ENCODE measurements at places on chromosomes 16 and 17.

DNA sequence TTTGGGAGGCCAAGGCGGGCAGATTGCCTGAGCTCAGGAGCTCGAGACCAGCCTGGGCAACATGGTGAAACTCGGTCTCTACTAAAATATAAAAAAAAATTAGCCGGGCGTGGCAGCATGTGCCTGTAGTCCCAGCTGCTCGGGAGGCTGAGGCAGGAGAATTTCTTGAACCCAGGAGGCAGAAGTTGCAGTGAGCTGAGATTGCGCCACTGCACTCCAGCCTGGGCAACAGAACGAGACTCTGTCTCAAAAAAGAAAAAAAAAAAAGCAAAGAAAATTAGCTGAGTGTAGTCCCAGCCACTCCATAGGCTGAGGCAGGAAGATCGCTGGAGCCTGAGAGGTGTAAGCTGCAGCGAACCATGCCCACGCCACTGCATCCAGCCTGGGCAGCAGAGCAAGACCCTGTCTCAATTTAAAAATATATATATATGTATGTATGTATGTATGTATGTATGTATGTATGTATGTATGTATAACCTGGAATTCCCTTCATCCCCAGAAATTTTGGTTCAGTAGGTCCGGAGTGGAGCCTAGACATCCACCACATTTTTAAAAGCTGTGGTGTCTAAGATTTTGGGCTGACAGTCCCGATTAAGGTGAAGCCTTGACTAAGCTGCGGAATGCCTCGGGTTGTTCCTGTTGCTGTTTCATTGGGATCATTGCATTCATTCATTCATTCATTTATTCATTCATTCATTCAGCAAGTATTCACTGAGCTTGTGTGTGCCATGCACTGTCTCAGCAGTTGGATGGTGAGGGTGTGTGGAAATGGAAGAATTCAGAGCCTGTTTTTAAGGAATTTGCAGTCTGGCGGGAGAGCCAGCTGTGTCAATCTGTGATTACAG is 25.9 kb downstream of the TMEM94 start:
- no peak for DNase-seq

DNA sequence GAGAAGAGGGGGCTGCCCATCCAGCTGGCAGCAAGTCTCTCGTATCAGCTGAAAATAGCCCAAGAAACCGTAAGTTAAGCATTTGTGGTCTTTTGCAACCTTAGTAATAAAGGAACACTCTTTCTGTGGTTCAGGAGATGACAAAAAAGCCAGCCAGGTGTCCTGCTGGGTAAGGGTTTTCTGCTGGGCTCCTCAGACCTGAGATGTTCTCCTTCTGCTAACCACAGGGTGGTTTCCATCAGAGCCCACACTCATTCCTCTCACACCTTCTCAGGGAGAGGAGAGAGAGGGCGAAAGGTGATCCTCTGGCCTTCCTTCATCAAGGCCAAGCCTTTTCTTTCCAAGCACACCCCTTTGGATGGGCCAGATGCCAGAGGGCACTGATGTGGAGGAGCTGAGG is 70.7 kb downstream of the TEX14 start:
- DNase-seq, result no peak

GRCh38 chr16:56190677-56191155 is 573 bp upstream of the GNAO1 start:
- DNase-seq, result no peak

DNA sequence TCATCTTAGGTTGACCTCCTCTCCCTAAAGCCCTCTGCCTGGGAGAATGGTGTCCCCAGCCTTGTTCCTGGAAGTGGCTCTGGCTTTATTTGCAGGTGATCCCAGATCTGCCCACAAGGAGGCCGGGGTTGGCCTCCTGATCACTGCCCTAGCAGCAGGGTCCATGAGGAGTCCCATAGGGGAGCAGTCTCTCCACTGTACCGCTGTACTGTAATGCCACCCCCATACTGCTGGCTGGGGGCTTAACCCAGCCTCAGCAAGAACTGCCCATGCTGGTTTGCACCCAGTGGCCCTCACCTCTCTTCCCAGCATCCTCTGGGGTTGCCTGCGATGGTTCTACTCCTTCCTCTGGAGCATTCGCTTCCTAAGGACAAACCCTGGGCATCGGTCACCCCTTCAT is 39.1 kb downstream of the PSME3IP1 start:
- DNase-seq, result peak; percentile 49

DNA sequence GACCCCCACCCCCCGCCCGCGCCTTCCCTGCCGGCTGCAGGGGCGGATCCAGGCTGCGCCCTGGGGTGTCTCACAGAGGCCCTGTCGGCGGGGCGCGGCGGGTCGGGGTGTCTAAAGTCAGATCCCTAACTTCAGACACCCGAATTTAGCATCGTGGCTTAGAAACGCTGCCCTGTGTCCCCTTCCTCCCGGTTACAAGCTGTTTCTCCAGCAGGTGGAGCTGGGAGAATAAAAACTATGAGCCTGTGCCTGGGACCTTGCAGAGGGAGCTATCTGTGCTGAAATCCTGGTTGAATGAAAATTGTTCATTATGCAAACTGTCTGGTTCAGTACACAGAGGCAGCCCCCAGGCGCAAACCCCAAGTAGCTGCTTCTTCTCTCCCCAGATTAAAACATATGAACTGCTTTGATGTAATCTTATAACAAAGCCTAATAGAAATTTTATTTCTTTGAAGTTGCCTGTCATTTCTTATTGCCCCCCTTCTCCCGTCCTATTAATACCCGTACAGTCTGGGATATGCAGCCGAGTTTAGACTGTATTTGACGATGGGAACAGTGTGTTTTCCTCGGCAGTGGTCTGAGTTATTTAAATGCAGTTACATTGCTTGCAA is 79.0 kb downstream of the RPA1 start:
- DNase-seq, result peak; percentile 68

DNA sequence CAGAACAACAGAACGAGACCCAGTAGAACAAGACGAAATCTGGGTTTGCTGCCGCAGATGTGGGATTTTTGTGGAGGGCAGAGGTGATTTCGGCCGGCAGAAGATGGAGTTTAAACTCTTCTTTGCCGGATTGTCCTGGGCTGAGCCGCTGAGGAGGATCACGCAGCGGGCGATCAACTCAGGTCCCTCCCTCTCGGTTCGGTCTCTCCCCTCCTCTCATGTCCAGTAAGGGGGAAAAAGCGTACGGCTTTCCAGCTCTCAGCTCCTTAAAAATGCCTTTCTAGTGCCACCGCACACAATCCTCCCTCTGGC is 2.5 kb downstream of the PHF12 start:
- no peak for DNase-seq

DNA sequence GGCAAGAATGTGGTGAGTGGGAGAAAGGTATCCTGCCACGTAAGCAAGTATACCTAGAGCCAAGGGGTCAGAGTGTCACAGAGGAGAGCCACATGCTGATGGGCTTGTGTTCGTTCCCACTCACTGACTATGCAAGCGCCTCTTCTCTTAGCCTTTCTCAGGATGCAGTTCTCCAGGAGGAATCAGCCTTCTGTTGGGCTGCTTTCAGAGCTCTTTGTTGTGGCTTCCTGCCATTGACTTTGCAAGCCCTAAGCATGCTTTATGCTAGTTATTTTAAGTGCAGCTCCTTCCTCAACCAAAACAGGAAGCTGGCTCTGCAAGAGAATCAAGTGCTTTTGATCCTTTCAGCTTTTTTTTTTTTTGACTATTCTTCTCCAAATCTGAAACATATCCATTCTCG is 66.6 kb downstream of the SIAH1 start:
- DNase-seq, result no peak

DNA sequence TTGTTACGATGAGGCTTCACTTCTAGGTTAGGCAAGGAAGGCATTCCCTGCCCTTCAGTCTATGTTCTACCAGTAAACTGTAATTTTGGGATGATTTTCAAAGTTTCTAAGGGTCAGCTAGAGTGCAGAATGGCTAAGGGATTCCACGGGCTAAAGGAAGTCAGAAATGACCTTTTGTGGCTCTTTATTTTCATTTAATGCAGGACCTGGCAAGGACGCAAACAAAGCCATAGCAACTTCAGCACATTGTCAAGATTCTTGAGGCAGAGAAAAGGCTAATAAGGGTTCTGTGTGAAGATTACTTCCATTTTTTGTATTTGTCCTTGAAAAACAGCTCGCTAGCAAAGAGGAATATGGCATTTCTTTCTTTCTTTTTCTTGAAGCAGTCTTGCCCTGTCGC is 76.6 kb downstream of the STX8 start:
- no peak for DNase-seq

DNA sequence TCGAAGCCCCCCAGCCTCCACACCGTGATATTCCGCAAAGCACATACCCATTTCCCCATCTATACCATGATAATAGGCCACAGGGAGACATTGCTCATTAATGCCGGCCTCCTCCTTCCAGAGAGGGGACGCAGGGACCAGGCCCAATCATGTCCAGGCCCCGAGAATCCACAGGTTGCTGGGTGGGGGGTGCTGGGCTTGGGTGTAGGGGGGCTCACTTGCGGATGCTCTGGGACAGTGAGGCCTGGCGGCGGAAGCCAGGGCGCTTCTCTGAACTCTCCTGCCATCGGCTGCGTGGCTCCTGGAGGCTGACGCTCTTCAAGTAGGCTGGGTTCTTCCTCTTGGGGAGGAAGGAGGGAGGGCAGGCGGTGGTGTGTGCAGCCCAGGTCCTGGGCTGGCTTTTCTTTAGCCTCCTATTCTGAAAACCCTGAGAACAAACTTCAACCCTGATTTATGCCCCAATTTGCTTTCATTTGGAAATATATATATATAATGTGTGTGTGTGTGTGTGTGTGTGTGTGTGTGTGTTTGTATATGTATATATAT is 12.2 kb downstream of the AANAT start:
- no peak for DNase-seq

GRCh38 chr16:12489357-12489990 is 314.2 kb downstream of the CPPED1 start:
- DNase-seq, result no peak

DNA sequence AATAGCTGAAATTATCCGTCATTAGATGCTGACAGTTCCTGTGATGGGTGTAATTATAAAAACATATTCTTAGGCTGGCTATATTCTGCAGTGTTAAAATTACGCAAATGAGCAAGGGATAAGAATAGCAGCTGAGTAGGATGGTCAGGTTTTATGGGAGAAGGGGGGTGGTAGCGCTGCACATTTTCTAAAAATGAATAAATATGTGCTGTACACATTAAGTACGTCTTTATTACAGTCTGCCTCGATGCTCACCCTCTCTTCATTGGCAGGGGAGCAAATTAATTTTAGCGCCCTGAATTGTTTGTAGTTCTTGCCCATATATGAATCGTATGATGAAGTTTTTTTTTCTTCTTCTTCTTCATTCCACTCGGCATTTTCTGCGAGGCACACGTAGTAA is 244.2 kb downstream of the SNX29 start:
- no peak for DNase-seq

DNA sequence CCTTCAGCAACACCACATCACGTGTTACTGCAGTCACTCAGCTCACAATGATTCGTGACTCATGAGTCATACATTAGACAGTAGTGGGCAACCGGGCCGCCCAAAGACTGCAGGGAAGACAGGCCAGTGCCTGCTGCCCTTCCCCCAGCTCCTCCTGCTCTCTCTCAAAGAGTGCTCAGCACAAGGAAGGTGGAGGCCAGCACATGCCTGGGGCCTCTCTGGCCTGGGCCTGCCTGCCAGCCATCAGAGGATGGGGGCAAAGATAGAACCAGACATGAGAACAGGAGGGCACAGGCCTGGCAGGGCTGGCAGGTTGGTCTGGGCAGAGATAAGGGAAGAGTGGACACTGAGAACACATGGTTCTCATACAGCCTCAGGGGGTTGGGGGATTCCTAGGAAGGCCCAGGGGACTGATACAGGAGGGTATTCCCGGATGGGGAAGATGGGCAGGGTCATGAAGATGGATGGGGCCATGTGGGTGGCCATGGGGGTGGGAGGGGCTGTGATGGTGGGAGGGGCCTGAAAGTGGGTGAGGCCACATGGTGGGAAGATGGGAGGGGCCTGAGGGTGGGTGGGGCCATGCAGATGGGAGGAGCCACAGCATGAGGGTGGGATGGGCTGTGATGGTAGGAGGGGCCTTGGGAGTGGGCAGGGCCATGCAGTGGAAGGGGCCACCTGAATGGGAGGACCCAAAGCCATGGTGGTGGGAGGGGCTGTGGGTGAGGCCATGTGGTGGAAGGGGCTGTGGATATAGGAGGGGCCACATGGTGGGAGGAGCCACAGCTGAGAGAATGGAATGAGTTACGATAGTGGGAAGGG is 29.0 kb downstream of the KATNB1 start:
- DNase-seq, result peak; percentile 99

GRCh38 chr16:17654571-17654970 is 183.8 kb upstream of the XYLT1 start:
- no peak for DNase-seq

GRCh38 chr16:89317101-89317671 is 99.7 kb downstream of the ZNF778 start:
- DNase-seq, result no peak

DNA sequence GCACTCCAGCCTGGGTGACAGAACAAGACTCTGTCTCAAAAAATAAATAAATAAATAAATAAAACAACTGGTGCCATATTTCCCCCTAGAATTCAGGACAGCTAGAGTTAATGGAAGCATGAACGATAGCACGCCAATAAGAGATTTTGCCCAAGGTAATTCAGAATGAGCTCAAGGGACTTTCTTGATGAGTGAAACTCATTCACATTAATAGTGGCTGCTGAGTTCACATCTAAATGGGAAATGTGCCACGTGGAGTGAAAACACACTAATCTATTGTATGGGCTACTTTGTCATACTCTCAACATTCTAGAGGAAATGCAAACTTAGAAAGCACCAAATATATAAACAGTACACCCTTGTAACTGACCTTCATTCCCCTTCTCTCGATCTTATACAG is 47.4 kb upstream of the PSMD7 start:
- no peak for DNase-seq

DNA sequence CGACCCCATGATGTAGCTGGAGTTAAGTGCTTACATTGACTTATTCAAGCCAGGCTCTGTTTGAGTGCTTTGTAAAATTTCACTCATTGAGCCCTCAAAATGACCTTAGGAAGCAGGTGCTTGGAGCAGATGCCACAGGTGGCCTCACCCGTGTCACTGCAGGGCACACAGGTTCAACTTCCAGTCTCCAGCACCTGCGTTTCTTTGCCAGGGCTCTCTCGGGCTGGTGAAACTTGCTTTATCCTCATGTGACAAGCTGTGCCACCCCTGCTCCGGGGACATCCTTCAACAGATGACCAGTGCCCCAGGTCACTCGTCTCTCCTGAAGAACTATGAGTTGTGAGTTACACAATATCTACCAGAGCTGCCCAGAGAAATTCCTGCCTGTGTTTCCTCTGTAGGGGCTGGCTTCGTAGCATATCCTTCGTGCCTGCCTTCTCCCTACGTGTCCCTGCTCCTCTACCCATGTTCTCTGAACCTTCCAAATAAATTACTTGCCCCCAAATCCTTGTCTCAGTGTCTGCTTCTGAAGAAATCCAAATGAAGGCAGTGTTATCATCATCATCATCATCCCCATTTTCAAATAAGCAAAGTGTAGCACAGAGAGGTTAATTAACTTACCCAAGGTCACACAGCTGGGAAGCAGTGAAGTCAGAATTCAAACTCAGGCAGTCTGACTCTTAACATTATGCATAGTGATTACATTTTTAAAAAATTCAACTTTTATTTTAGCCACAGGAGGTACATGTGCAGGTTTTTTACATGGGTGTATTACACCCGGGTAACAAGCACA is 352.5 kb downstream of the NPIPA8 start:
- no peak for DNase-seq

- no peak for DNase-seq
These were observed 50.5 kb downstream of the JPH3 start for GRCh38 chr16:87652799-87653198.

GRCh38 chr16:76639685-76640289 is 362.6 kb downstream of the CNTNAP4 start:
- no peak for DNase-seq

All from K562 (cell line).